Esophagus muscularis mucosa (tissue), 4 donors: ENCODE measurements at places on chromosomes 13 and 19. TPM values are rescaled to one million over a fixed set of nuclear protein-coding genes. Genes with fewer than 3 reads are reported as not detected.

The GATAD2A gene
- 38.8 TPM for total RNA-seq

- DNase-seq: no peak
Measured at GRCh38 chr13:28394422-28394821, 100.5 kb downstream of the FLT1 start.

DNA sequence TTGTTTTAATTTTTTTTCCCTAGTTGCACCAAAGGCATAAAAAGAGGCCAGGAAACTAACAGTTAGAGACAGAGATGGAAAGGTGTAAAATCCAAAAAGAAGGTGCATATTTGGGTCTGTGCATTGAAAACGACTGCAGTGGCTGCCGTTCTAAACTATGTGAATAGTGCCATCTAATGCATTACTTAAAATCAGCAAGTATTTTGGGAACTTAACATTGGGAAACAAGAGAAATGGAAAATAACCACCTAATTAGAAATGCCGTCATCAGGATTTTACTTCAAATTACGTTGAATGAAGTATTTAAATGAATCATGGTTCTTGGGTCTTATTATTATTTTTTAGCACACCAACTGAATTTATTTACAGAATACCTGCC, 189.5 kb upstream of the MIR17HG start:
- DNase-seq: no peak

- no peak for DNase-seq
Measured at GRCh38 chr19:1050989-1051788, 11.3 kb downstream of the ABCA7 start.

- DNase-seq: no peak
Measured at GRCh38 chr13:99463646-99464397, 37.5 kb upstream of the TM9SF2 start.
